ENCODE measurements at places on chromosomes 2 and 18.

DNA sequence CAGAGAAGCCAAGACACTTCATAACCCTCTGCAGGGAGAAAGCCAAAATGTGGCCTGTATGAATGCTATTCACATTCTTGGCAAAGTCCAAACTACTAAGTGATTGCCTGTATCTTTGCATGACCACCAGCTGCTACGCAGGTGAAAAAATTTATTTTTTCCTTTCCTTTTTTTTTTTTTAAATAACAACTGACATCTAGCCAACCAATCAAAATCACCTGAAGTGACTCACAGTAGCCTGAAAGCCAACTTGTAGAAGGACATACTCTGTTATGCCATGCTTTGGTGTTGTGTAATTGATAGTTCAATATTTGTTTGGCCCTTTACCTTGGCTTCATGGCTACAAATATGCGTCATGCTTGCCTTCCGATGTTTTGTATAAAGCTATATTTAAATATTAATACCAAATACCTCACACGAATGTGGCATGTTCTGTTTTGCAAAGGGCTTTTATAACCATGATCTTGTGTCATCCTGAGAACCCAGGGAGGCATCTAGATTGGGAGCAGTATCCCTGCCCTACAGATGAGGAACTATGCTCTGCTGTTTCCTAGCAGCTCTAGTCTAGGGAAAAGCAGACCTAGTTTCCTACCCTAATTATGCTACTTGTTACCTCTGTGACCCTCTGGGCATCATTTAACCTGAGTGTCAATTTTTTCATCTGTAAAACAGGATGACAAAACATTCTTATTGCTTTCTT is 102.1 kb downstream of the MYOM1 start:
- no peak for DNase-seq

- no peak for DNase-seq
Measured at GRCh38 chr2:231541645-231542044, 11.4 kb upstream of the NMUR1 start.

DNA sequence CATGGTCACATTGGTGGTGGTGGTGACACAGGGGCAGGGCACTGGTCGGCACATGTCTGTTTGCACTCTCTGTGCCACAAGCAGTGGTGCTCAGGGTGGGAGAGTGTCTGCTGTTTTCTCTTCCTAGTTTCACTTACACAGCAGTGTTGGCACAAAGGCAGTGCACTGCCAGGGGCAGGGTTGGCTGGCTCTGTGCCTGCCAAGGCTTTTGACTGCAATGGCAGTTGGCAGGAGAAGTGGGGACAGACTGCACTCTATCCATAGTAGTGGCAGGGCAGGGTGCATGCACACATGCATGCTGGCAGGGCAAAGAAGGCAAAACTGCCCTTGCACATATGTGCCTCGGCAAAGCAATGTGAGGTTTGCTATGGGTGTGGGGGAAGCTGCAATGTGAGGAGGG is 635.9 kb downstream of the SUCLG1 start:
- DNase-seq: no peak

DNA sequence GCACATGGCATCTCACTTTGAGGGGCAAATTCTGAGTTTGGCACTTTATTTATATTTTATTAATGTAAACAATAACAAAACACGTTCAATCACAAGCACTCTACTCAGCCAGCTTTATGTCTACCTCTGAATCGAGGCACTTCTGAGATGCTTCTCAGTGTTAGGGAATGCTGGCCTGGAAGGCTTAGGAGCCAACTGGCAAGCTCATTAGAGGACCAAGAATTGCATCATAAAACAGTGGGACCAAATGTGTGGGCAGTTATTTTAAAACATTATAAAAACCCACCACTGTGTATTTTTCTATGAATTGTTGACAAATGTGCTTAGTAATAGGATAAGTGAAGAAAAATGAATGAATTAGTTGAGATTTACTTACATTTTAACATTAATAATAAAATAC is 46.8 kb upstream of the SMIM21 start:
- no peak for DNase-seq

GRCh38 chr2:211401328-211401727 is 844.9 kb downstream of the CPS1 start:
- no peak for DNase-seq

DNA sequence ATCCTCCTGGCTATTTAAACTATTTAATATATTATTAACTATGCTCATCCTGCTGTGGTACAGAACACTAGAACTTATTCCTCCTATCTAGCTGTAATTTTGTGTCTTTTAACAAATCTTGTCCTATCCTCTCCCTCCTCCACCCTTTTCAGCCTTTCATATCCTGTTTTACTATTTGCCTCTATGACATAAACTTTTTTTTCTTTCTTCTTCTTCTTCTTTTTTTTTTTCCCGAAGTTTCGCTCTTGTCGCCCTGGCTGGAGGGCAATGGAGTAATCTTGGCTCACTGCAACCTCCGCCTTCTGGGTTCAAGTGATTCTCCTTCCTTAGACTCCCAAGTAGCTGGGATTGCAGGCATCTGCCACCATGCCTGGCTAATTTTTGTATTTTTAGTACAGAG is 201.5 kb downstream of the LPIN1 start:
- DNase-seq: no peak

Data from T-helper 17 cell (primary cell).